Astrocyte (in vitro differentiated cells and primary cell): ENCODE measurements at places on chromosomes 5 and 9.
A peak's percentile ranks its signal among the peaks of the same experiment; 100 is the strongest.

GRCh38 chr9:94808926-94809700 lies 82.6 kb downstream of the AOPEP start:
- peak overlapping the region; percentile 80 for H3K27ac ChIP-seq
- peak; percentile 85 for DNase-seq
- H3K36me3 ChIP-seq = no peaks in the 10 kb centered on the region
- H3K4me3 ChIP-seq = no peak overlapping the region

- no peak overlapping the region for H3K27ac ChIP-seq
- H3K27me3 ChIP-seq = no peaks in the 10 kb centered on the region
- H3K4me3 ChIP-seq = no peak overlapping the region
Observed at GRCh38 chr5:20224046-20224445, 236.0 kb upstream of the CDH18 start.

- H3K27me3 ChIP-seq = no peaks in the 10 kb centered on the region
- H3K36me3 ChIP-seq = no peaks in the 10 kb centered on the region
- H3K4me3 ChIP-seq = no peak overlapping the region
- H3K27ac ChIP-seq = no peak overlapping the region
- H3K4me1 ChIP-seq = no peaks in the 10 kb centered on the region
Observed at GRCh38 chr5:178365501-178366440, 133.2 kb upstream of the PHYKPL start.

DNA sequence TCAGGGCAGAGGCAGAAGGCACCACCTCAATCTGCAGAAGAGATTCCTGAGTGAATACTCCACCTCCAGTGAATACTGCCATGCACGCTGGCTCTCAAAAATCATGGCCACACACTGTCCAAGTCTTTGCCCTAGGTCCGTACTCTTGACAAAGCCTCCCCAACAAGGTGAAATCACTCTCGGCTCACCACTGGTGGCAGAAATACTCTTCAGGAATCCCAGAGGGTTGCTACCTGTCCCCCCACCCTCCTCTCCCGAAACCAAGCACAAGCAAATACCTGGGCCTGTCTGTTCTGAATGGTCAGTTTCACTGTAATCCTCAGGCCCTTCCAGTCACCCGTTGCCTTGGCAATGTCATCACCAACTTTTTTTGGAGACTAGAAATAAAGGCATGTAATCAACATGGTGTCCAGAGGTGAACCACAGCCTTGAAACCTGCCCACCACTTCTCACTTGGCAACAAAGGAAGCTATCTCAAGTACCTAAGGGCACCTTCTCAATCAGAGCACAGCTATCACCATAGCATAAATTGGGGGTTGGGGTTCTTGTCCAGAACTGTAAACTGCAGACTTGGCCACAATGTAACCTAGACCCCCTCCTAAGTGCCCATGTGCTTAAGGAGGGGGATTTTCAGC lies 1.8 kb downstream of the RPL12 start:
- no peak for DNase-seq
- peak overlapping the region; percentile 72 for H3K27ac ChIP-seq
- H3K27me3 ChIP-seq = no peaks in the 10 kb centered on the region
- H3K36me3 ChIP-seq = peaks cover 54% of the 10 kb centered on the region
- H3K4me3 ChIP-seq = peak overlapping the region; percentile 78
- H3K4me1 ChIP-seq = peaks cover 27% of the 10 kb centered on the region

- H3K27me3 ChIP-seq = no peaks in the 10 kb centered on the region
- H3K36me3 ChIP-seq = no peaks in the 10 kb centered on the region
- no peaks in the 10 kb centered on the region for H3K4me1 ChIP-seq
- no peak for DNase-seq
Observed at GRCh38 chr5:129554134-129554904, 94.2 kb downstream of the ADAMTS19 start.

DNA sequence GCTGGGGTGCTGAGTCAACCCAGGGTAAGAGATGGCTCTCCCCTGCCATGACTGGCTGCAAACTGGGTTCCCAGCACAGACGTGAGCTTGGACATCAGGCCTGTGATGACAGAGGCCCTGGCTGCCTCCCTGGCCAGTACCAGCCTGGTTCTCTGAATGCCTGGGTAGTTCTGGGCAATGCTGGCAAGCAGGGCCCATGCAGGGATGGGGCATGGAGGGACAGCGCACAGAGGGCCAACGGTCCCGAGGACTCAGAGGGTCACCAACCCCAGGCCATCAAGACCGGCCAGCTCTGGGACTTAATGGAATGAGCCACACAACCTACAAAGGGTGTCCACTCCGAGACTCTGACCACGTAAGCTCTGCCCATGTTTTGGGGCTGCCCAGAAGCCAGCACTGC lies 241.4 kb downstream of the FSTL4 start:
- no peak for DNase-seq
- H3K27ac ChIP-seq = no peak overlapping the region
- H3K27me3 ChIP-seq = peaks cover 3% of the 10 kb centered on the region

GRCh38 chr5:56829137-56829908 lies 14.0 kb downstream of the MAP3K1 start:
- no peaks in the 10 kb centered on the region for H3K4me1 ChIP-seq
- H3K36me3 ChIP-seq = no peaks in the 10 kb centered on the region
- no peak overlapping the region for H3K27ac ChIP-seq

GRCh38 chr9:98039607-98040017 lies 16.9 kb upstream of the NANS start:
- no peaks in the 10 kb centered on the region for H3K36me3 ChIP-seq
- H3K27ac ChIP-seq = no peak overlapping the region
- peak; percentile 16 for DNase-seq
- H3K4me1 ChIP-seq = peaks cover 23% of the 10 kb centered on the region

DNA sequence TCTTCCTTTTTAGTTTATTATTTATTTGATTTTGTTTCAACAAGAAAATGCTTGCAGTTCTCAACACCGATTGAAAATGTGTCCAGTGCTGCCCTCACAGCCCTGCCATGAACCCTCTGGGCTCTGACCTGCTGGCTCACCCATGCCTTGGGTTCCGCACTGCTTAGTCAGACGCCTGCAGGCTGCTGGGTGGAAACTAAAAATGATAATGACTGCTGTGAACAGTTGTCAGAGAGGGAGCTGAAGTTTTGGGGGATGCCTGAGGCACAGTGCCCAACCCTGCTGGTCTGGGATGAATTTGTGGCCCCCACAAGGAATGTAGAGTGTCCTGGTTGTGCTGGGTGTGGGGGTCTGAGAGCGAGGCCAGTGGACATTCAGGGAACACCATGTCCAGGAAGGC lies 22.2 kb upstream of the CFAP157 start:
- no peak overlapping the region for H3K27ac ChIP-seq
- DNase-seq = peak; percentile 35
- no peaks in the 10 kb centered on the region for H3K27me3 ChIP-seq
- H3K36me3 ChIP-seq = peaks cover 7% of the 10 kb centered on the region
- no peak overlapping the region for H3K4me3 ChIP-seq
